ENCODE measurements at places on chromosomes 6 and 20.

DNA sequence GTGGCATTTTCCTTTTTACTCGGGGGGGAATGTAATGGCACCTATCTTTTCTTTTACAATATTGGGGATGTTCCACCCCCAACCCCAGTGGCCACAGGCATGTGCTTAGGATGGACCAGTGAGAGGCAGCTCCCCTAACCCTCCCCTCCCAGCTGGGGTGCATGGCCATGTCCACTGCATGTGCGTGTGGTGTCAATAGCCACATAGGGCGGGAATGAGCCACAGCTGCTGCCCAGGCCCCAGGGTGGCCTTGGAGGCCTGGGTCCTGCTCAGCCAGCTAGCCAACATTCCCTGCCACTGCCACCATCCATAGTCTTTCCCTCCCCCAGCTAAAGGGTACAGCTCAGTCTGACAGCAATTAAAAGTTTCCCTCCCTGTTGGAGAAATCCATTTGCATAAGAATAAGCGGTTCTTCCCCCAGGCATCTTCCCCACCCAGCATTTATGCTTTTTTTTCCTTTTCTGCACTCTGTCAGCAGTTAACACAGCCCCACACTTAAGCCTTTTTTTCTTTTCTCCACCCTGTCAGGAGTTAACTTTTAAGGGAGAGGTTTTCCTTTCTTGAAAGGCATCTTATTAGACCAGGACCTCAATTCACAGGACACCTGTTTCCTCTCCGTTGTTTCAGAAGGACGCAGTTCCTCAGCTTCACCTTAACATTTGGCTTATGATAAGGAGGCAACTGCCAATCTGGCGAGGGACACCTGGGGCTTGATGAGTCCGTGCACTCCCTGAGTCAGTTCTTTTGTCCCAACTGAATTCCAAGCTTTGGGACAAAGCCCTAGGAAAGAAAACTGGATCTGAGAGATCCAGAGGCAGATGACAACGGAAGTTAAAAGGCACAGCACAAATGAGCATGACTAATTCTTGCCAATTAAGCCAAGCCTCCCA is 121.4 kb downstream of the TPBG start:
- DNase-seq, result no peak

- peak; percentile 39 for DNase-seq
These were observed 207.1 kb downstream of the PREX1 start for GRCh38 chr20:48620507-48621375.

DNA sequence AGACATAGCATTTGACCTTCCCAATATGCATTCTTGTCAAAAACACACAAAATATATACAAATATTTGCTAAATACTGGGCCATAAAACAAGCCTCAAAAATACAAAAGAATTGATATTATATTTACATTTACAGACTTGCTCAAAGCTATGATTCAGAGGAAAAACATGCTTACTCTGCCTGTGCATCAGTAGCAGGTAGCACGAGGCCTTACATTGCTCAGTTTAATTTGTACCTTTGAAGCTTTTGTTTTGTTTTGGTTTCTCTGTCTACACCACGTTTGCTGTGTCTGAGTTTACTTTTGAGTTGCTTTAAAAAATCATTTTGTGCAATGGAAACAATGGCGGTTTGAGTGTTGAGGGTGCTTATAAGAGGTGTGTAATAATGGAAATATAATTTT is 99.3 kb downstream of the PHF3 start:
- DNase-seq, result no peak

DNA sequence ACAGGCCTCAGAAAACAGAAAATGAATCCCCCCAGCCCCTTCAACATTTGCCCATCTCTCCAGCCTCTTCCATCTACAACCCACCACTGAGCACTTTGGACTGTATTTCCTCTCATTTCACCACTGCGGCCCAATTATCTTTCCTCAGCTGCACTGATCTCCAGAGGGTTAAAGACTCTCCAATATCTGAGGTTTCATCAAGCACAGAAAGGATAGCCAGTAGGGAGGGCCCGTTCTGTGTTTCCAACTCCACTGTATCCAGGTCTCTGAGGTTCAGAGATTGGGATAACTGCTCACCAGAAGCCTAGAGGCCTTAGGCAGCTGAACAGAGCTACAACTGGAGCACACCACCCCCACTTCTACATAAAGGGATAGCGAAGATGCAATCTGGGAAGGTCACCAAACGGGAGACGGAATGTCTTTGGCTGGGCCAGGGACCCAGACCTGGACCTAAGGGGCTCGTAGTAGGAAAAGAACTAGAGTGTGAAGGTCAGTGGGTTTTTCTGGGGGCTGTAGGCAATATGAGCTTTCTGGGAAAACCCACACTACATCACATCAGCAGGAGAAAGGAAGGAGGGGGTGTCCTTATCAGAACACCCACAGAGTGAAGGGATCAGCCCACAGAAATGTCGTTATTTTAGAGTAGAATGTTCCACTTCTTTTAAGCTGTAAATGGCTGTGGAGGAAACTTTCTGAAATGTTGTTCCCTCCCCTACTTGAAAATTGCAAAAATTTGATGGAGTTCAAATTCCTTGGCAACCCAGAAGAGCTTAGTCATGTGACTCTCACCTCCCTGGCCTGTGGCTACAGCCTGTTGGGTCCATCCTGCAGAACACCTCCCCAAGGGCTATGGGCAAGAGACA is 7.3 kb downstream of the KCNK5 start:
- DNase-seq, result no peak

GRCh38 chr6:144749263-144749662 is 464.1 kb downstream of the UTRN start:
- DNase-seq, result no peak

DNA sequence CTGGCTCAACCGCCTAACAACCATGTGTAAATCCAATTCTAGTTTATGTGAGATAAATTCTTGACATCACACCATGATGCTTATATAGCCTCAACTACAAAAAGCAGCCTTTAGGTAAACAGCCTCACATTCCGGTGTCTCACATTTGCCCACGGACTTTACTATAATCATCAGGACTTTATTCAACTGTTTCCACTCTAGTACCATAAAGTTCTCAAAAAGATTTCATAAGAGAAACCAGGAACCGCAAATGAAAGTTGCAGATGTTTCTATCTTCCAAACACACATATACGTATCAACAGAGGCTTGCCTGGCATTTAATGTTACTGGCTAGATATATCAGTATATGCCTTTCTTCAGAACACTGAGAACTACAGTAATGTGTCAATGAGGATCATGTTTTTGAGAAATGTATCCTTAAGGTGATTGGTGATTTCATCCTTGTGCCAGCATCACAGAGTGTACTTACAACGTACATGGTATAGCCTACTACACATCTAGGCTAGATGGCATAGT is 80.0 kb downstream of the EPB41L2 start:
- no peak for DNase-seq

- DNase-seq, result no peak
These were observed 4.4 kb downstream of the NCOA5 start for GRCh38 chr20:46085179-46085851.

DNA sequence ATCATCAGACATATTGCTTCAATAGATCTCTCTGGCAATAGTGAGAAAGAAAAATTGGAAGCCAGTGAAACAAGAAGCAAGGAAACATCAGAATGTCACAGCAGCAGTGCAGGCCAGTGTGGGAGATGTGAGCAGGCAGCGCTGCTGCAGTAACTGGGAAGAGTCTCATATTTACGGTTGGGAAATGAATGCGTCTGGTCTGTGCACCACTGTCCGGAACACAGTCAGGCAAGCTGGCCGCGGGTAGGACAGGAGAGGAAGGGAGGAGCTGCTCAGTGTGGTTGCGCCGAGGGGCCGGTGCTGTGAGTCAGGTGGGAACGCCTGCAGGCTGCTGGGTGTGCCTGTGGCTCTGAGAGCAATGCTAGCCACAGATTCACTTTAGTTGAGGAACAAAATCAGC is 6.4 kb upstream of the PSMG4 start:
- no peak for DNase-seq

GRCh38 chr6:34990971-34991560 is 102.0 kb downstream of the ANKS1A start:
- no peak for DNase-seq

GRCh38 chr6:1726341-1726768 is 116.6 kb downstream of the FOXC1 start:
- no peak for DNase-seq

DNA sequence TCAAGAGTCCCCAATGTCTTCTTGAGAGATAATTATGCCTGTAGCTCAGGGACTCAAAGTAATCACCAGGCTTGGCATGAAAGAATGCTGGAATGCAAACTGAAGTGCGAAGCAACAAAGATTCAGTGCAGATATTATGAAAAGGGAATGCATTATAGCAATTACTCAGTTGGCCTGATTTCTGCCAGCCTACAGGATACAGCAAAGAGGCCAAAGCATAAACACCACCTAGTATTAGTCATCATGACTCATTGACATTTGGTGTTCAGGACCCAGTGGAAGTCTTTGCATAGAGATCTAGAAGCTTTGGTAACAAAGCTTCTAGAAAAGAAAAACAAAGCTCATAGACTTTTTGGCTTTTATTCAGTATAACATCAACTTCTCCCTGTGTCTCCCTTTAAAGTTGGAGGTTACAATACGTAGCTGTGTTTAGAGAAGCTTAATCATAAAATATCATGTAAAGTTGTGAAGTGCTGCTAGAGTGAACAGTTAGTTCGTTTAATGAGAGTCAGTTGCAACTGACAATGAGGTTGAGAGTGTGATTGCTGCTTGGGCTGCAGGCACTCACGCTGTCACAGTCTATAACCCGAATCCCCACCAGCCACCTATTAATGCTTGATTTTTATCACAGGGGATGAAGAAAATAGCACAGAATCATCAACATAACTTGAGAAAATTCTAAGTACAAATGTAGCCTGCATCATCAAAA is 932.7 kb downstream of the TFAP2A start:
- no peak for DNase-seq

GRCh38 chr6:119348096-119348747 is 1.3 kb downstream of the MAN1A1 start:
- DNase-seq, result no peak

- no peak for DNase-seq
These were observed 42.1 kb downstream of the HLA-DPB1 start for GRCh38 chr6:33117811-33118277.

DNA sequence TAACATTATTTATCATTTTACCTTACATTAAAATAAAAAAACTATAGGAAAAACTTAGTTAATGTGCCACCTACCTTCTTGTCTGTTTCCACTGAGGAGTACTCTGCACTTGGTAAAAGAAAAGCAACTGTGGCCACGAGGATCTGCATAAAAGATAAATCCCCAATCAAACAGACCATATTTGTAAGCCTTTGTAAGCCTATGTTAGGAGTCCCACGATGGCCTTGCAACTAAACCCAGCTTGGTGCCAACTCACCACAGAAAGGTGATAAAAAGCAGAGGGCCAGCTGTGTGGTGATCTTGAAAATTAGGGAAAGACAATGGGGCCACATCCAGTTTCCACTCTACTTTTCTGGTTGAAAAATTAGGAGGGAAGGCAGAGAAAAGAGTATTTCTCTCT is 156.9 kb downstream of the INSM1 start:
- no peak for DNase-seq

- no peak for DNase-seq
These were observed 1.6 kb downstream of the ME1 start for GRCh38 chr6:83429269-83429668.

DNA sequence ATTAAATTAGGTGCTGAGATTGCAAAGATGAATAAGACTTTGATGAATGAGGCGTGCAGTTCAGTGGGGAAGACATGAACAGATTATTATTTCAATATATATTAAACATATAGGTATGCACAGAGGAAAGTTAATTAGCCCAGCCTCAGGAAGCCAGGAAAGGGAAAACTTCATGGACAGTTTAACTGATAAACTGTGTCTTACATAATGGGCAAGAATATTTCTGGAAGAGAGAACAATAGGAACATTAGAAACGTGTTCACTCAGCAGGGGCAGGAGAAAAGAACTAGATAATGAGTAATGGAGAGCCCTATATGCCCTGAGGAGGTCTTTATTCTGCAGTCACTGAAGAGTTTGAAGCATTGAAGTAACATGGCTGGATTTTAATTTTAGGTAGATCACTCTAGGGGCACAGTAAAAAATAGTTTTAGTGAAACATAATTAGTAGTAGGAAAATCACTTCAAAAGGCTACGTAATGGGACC is 23.6 kb downstream of the CEP57L1 start:
- DNase-seq, result no peak

DNA sequence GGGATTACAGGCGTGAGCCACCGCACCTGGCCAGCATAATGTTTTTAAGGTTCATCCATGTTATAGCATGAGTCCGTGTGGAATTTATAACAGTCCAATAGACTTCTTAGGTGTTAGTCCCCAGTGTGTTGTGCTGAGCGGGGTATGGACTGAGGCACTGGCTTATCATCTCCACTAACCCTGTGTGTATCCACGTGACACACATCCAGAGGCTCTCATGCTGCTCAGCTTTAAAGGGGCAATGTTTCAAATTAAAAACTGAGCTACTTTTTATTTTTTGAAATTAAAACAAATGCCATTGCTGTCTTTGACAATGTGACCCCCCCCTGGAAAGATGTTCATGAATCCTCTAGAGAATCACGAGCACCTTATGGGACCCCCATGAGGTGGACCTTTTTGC is 54.3 kb upstream of the TRERF1 start:
- DNase-seq, result no peak

- DNase-seq, result no peak
These were observed 59.2 kb downstream of the TNFAIP3 start for GRCh38 chr6:137926207-137926731.

GRCh38 chr6:4891141-4891540 is 112.7 kb downstream of the RPP40 start:
- DNase-seq, result no peak

DNA sequence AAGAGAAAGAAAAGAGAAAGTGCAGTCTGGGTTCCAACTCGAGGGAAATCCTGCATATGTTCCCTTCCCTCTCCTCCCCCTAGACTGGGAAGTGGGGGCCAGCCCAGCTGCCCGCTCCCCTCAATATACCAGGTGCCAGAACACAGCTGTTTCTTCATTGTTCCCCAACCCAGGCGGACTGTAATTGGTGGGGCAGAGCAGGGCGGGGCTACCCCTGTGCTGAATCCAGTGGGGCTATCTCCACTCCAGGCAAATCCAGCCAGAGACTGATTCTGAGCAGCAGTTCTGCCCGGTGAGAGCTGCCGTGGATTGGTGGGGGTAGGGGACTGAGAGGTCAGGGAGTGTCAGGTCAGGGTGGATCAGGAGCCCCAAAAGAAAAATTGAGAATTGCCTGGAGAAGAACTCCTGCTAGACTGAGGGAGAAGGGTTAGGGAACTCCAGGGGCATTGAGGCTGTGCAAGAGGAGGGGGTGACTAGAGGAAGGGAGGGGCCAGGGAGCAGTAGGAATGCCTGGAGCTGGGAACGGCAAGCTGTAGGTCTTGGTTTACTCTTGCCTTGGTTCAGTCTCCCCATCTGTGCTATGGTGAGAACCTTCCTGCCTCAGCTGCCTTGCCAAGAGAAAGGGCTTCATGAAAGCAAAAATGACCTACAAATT is at the start of gene MYMX:
Gene MYMX (plus strand): TSS at position 250 of the 655 bp plus-strand sequence. CDS start 546 bp downstream, outside the sequence.
- no peak for DNase-seq
